Activated CD4-positive, alpha-beta T cell treated with anti-CD3 and anti-CD28 coated beads, Interleukin-2, amount 10 ng/mL, durations not matched to agents 7 days and 5 days (primary cell): ENCODE measurements at places on chromosomes 6 and 20. TPM values are rescaled to one million over a fixed set of nuclear protein-coding genes. Genes with fewer than 3 reads are reported as not detected.

GRCh38 chr6:43454696-43455530 lies 435 bp downstream of the DLK2 start:
- H3K4me3 ChIP-seq: peak overlapping the region; percentile 70
- H3K27ac ChIP-seq: no peak overlapping the region
- H3K27me3 ChIP-seq: peaks cover 31% of the 10 kb centered on the region
- peaks cover 12% of the 10 kb centered on the region for H3K4me1 ChIP-seq
- H3K36me3 ChIP-seq: peaks cover 11% of the 10 kb centered on the region

The NOTCH4 gene
- 0.27 TPM for total RNA-seq

DNA sequence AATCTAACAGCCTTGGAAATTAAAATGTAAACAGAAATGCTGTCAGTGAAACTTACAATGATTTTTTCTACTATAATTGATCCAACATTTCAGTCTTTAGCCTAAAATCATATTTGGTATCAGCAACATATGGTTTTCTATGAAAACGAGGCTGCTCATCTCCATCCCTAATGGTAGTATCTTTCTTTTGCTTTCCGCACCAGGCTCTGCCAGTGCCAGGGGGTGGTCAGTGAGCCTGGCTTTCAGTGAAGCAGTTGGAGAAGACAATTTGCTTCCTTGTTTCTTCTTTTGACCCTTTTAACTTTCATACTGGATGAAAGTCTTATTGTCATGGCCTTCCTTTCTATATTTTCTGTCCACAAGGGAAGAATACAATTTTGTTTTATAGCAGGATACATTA lies 258.4 kb downstream of the ARID1B start:
- peaks cover 17% of the 10 kb centered on the region for H3K4me1 ChIP-seq
- no peaks in the 10 kb centered on the region for H3K27me3 ChIP-seq
- no peak overlapping the region for H3K4me3 ChIP-seq
- H3K27ac ChIP-seq: no peak overlapping the region
- no peaks in the 10 kb centered on the region for H3K36me3 ChIP-seq

GRCh38 chr6:131122007-131122406 lies 13.3 kb upstream of the AKAP7 start:
- H3K4me1 ChIP-seq: no peaks in the 10 kb centered on the region
- H3K4me3 ChIP-seq: no peak overlapping the region
- H3K27ac ChIP-seq: no peak overlapping the region
- no peaks in the 10 kb centered on the region for H3K36me3 ChIP-seq
- DNase-seq: no peak

GRCh38 chr20:38804682-38805501 lies 605 bp upstream of the PPP1R16B start:
- H3K27me3 ChIP-seq: no peaks in the 10 kb centered on the region
- peak overlapping the region; percentile 87 for H3K4me3 ChIP-seq
- peak; percentile 85 for DNase-seq
- H3K36me3 ChIP-seq: peaks cover 25% of the 10 kb centered on the region

- H3K4me1 ChIP-seq: peaks cover 34% of the 10 kb centered on the region
- no peak for DNase-seq
- H3K4me3 ChIP-seq: no peak overlapping the region
- no peaks in the 10 kb centered on the region for H3K27me3 ChIP-seq
- H3K36me3 ChIP-seq: peaks cover 25% of the 10 kb centered on the region
- H3K27ac ChIP-seq: peak overlapping the region; percentile 47
These were observed 48.8 kb upstream of the CDH22 start for GRCh38 chr20:46357030-46357514.

DNA sequence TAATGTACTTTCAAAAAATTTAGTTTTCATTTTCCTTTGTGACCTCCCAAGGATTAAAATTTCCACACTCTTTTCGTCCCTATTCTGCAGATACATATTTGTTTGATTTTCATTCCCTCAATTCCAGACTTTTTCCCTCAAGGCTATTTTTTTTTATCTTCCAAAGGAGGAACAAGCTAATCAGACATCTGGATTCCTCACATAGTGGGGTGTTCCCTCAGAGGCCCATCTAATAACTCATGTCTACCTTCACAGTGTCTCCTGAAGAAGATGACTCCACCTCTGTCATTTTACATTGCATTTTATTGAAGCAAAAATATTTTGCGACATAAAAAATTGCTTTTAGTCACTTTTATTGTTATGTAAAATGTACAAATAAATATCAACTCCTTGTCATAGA lies 122.2 kb downstream of the RFPL4B start:
- DNase-seq: no peak
- H3K4me1 ChIP-seq: no peaks in the 10 kb centered on the region
- no peaks in the 10 kb centered on the region for H3K36me3 ChIP-seq
- H3K27ac ChIP-seq: no peak overlapping the region
- no peak overlapping the region for H3K4me3 ChIP-seq

DNA sequence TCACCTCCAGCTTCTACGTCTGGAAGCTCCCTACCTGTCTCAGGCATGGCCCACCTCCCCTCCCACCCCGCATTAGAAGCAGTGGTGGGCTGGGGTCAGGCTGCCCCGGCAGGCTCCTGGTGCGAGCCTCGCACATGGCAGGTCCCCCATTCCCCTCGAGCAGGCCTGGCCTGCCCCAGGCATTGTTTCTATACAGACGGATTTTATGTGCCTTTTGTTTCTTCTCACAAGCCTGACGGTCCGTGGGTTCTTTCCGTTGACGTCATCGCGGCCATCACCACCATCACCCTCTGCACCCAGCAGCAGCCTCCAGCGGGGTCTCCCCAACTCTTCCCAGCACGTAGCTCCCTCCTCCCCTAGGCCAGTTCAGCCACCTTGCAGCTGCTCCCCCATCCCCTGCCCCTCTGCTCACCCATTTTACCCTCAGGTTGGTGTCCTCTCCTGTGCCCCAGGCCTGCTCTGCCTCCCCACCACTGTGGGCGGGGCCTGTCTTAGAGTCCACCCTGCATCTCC lies 4.6 kb downstream of the CST7 start:
- peak overlapping the region; percentile 68 for H3K27ac ChIP-seq
- peaks cover 14% of the 10 kb centered on the region for H3K36me3 ChIP-seq
- peaks cover 66% of the 10 kb centered on the region for H3K4me1 ChIP-seq
- H3K4me3 ChIP-seq: no peak overlapping the region
- DNase-seq: peak; percentile 5

The ID4 gene
- not detected for total RNA-seq

DNA sequence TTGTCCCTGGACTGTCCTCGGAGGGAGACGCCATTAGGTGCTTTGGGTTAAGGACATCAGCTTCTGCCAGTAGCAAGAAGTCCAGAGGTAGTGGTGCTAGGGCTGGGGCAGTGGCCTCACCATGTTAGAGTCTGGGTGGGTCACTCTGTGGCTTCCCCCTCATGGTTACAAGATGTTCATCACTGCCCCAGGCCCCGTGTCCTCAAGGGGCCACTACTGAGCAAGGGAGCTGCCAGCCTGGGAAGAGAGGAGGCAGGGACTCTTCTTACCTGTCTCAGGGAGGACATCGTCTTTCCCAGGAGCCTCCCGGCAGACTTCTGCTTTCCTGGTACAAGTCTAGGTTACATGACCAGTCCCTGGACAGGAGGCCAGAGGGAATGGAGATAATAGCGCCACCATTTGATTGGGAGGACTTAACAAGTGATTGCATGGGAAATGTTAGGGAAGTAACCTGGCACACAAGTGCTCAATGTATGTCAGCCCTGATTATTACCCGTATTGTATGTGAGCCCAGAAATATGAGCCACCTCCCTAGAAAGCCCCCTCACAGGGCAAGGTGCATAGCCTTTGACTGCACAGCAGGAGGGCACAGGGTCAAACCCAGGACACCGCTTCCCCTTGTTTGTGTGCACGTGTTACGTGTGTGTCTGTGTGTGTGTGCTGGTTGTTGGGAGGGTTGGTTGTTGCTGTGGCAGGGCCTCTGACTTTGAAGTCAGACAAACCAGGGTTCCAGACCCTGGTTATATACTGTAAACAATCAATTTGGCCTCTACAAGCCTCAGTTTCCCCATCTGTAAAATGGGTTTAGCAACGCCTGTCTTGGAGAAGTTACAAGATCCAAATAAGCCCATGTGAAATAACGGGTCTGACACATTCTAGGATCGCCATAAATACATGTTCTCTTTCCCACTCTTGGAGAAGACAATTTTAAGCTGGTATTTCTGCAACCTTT lies 30.0 kb downstream of the SIRPA start:
- H3K27me3 ChIP-seq: no peaks in the 10 kb centered on the region
- H3K27ac ChIP-seq: no peak overlapping the region
- DNase-seq: no peak
- no peak overlapping the region for H3K4me3 ChIP-seq

- H3K36me3 ChIP-seq: no peaks in the 10 kb centered on the region
- H3K4me3 ChIP-seq: no peak overlapping the region
These were observed 6.7 kb downstream of the CYP24A1 start for GRCh38 chr20:54166987-54167662.

The MUC21 gene
- not detected for total RNA-seq

- no peaks in the 10 kb centered on the region for H3K36me3 ChIP-seq
- no peak for DNase-seq
- H3K27ac ChIP-seq: no peak overlapping the region
- H3K4me3 ChIP-seq: no peak overlapping the region
- H3K27me3 ChIP-seq: no peaks in the 10 kb centered on the region
- H3K4me1 ChIP-seq: no peaks in the 10 kb centered on the region
These were observed 185.5 kb downstream of the CDH4 start for GRCh38 chr20:61437280-61438206.

GRCh38 chr6:143349530-143349929 lies 101.0 kb downstream of the ADAT2 start:
- H3K27me3 ChIP-seq: no peaks in the 10 kb centered on the region
- H3K4me3 ChIP-seq: no peak overlapping the region
- H3K36me3 ChIP-seq: no peaks in the 10 kb centered on the region
- no peaks in the 10 kb centered on the region for H3K4me1 ChIP-seq
- no peak for DNase-seq

- no peak for DNase-seq
- H3K4me3 ChIP-seq: no peak overlapping the region
- H3K4me1 ChIP-seq: no peaks in the 10 kb centered on the region
These were observed 570.0 kb downstream of the MMUT start for GRCh38 chr6:48893048-48893447.

- peak; percentile 82 for DNase-seq
- H3K27me3 ChIP-seq: no peaks in the 10 kb centered on the region
- H3K4me1 ChIP-seq: peaks cover 43% of the 10 kb centered on the region
- no peak overlapping the region for H3K27ac ChIP-seq
- H3K36me3 ChIP-seq: peaks cover 6% of the 10 kb centered on the region
- no peak overlapping the region for H3K4me3 ChIP-seq
These were observed 136.7 kb downstream of the HFE start for GRCh38 chr6:26223650-26224546.

The WFDC5 gene
- not detected for total RNA-seq

The ZC2HC1B gene
- not detected for total RNA-seq

DNA sequence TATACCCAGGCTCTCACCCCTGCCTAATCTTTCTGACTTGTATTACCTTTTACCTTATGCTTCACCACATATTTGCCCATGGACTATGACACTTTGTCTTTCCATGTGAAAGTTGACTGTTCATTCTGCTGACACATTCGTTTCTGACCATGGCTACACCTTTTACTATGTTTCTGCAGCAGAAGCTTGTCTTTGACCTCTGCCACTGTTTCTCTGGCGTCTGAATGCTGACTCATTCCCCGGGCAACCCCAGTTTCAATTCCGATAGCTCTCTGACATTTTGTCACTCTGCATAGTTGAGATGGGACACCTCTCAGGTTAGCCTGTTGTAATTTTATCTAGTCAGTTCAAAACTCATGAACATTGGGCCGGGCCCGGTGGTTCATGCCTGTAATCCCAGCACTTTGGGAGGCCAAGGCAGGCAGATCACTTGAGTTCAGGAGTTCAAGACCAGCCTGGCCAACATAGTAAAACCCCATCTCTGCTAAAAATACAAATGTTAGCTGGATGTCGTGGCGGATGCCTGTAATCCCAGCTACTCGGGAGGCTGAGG lies 50.7 kb downstream of the SLC26A8 start:
- no peaks in the 10 kb centered on the region for H3K36me3 ChIP-seq
- H3K27me3 ChIP-seq: no peaks in the 10 kb centered on the region
- no peak overlapping the region for H3K27ac ChIP-seq

GRCh38 chr20:34512266-34512954 lies 3.8 kb upstream of the DYNLRB1 start:
- H3K4me1 ChIP-seq: peaks cover 17% of the 10 kb centered on the region
- no peaks in the 10 kb centered on the region for H3K27me3 ChIP-seq
- DNase-seq: no peak
- H3K27ac ChIP-seq: no peak overlapping the region

- H3K36me3 ChIP-seq: no peaks in the 10 kb centered on the region
- no peaks in the 10 kb centered on the region for H3K4me1 ChIP-seq
- H3K27me3 ChIP-seq: peaks cover 5% of the 10 kb centered on the region
- H3K27ac ChIP-seq: no peak overlapping the region
- DNase-seq: no peak
These were observed 182.5 kb downstream of the EDN1 start for GRCh38 chr6:12472601-12473038.

The VSX1 gene
- not detected for total RNA-seq

DNA sequence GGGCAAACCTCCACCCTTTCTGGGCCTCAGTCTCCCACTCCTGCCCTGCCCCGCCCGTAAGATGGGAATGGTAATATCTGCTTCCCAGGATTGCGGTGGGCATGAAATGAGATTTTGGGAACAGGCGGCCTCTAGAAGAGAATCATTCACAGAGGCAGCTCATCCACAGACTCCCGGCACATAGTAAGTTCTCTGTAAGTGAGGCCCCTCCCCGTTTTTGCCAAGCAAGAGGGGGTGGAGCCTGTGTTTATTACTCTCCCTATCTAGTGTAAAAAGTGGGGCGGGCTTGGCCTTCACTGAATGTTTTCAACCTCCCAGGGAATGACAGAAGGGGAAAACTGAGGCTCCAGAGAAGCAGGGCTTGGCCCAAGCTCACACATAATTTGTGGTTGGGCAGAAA lies 20.0 kb downstream of the SUN5 start:
- no peaks in the 10 kb centered on the region for H3K4me1 ChIP-seq
- no peaks in the 10 kb centered on the region for H3K27me3 ChIP-seq
- no peaks in the 10 kb centered on the region for H3K36me3 ChIP-seq
- no peak overlapping the region for H3K4me3 ChIP-seq
- no peak overlapping the region for H3K27ac ChIP-seq
- no peak for DNase-seq

DNA sequence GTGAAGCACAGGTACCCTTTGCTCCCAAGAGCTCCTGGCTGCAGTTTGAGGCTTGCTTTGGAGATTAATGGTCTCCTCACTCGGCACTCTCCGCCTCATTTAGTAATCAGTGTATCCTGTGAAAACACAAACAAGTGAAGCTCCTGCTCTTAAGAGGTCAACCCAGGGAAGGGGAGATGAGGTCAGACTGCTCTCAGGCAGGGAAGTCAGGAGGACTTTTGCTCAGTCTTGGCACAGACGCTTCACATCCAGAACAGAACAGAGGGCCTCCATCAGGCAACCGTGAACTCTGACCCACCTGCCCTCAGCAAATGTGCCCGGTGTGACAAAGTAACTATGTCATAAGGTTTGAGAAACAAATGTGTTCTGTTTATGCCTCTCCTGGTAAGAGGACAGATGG lies 428.8 kb upstream of the JARID2 start:
- no peak overlapping the region for H3K27ac ChIP-seq
- no peak overlapping the region for H3K4me3 ChIP-seq
- DNase-seq: no peak
- peaks cover 8% of the 10 kb centered on the region for H3K36me3 ChIP-seq

- no peak for DNase-seq
- peaks cover 4% of the 10 kb centered on the region for H3K27me3 ChIP-seq
- H3K36me3 ChIP-seq: no peaks in the 10 kb centered on the region
- H3K27ac ChIP-seq: no peak overlapping the region
- no peak overlapping the region for H3K4me3 ChIP-seq
These were observed 39.0 kb downstream of the CD40 start for GRCh38 chr20:46157076-46157592.

- DNase-seq: no peak
- peaks cover 6% of the 10 kb centered on the region for H3K36me3 ChIP-seq
- H3K4me3 ChIP-seq: peak overlapping the region; percentile 18
- H3K4me1 ChIP-seq: peaks cover 72% of the 10 kb centered on the region
- H3K27me3 ChIP-seq: no peaks in the 10 kb centered on the region
- peak overlapping the region; percentile 79 for H3K27ac ChIP-seq
These were observed 336.3 kb downstream of the CD83 start for GRCh38 chr6:14453712-14454472.
